A673 (cell line): ENCODE measurements at places on chromosomes 2 and 18. TPM values are rescaled to one million over a fixed set of nuclear protein-coding genes. Genes with fewer than 3 reads are reported as not detected.

DNA sequence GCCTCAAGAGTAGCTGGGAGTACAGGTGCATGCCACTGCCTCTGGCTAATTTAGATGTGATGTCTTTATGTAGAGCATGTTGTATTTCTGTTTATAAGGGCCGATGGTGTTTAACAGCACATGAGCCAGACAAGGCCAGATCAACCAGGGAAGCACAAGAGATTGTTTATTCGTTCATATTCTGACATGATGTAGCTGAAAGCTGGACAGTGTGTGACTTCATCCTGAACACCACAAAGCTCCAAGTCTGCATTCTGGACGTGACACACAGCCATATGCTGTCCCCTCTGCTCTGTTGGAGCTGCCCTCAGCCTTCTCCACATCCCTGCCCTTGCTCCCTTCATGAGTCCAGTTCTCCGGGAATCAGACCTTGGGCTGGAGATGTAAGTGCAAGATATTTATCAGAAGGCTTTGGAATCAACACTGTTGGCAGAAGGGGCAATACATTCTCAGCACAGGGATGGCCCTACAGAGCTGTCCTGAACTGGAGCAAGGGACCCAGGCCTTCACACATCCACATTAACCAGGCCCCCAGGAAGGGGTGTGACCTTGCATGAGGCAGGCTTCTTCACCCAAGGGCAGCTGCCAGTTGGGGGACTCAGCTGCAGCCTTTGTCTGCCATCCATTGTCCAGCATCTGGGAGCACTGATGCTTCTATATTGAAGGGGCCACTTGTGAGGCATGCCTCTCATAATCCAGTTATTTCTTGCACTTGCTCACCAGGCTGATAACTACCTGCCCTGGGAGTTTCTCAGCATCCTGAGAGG, 38.5 kb downstream of the EDAR start:
- DNase-seq, result no peak
- no peak overlapping the region for H3K27ac ChIP-seq
- no peaks in the 10 kb centered on the region for H3K27me3 ChIP-seq
- H3K4me3 ChIP-seq, result no peak overlapping the region
- H3K4me1 ChIP-seq, result no peaks in the 10 kb centered on the region

DNA sequence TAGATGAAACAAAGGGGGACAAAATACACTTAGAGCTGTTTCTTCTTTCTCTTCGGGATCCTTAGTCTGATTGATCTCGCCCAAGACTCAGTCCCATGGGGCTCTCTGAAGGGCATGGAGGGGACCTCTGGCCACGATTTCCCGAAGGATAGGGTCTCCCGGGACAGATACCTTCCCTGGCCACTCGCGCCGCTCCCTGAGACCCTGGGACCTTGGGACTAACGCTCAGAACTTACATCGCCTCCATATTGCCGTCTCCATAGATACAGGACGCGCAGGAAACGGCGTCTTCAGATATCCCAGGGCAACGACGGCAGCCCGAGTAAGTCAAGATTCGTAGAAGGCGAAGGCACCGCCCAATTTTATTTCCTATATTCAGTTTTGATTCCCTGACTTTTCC, at the start of gene CFAP65:
Gene CFAP65 (minus strand): TSS at position 265 of the 400 bp plus-strand sequence. CDS start 2,468 bp downstream, outside the sequence.
- peak; percentile 67 for DNase-seq
- no peaks in the 10 kb centered on the region for H3K36me3 ChIP-seq
- H3K27ac ChIP-seq, result no peak within 1 kb of the TSS
- H3K4me3 ChIP-seq, result peak within 1 kb of the TSS; percentile 50
- no peaks in the 10 kb centered on the region for H3K4me1 ChIP-seq

- no peak overlapping the region for H3K4me3 ChIP-seq
- H3K36me3 ChIP-seq, result no peaks in the 10 kb centered on the region
- H3K4me1 ChIP-seq, result no peaks in the 10 kb centered on the region
- DNase-seq, result no peak
- H3K27ac ChIP-seq, result no peak overlapping the region
These were observed 113.7 kb downstream of the BCL2 start for GRCh38 chr18:63205791-63206252.

- H3K36me3 ChIP-seq, result peaks cover 48% of the 10 kb centered on the region
- DNase-seq, result no peak
- H3K4me1 ChIP-seq, result no peaks in the 10 kb centered on the region
- no peak overlapping the region for H3K4me3 ChIP-seq
- no peaks in the 10 kb centered on the region for H3K27me3 ChIP-seq
- no peak overlapping the region for H3K27ac ChIP-seq
These were observed 52.2 kb downstream of the EIF5B start for GRCh38 chr2:99389371-99389770.

- H3K27me3 ChIP-seq, result no peaks in the 10 kb centered on the region
- no peaks in the 10 kb centered on the region for H3K36me3 ChIP-seq
- peaks cover 3% of the 10 kb centered on the region for H3K4me1 ChIP-seq
- H3K27ac ChIP-seq, result no peak overlapping the region
- H3K4me3 ChIP-seq, result peak overlapping the region; percentile 31
- peak; percentile 77 for DNase-seq
These were observed 175.7 kb downstream of the SOCS6 start for GRCh38 chr18:70464343-70465114.

- H3K27me3 ChIP-seq, result no peaks in the 10 kb centered on the region
- peaks cover 18% of the 10 kb centered on the region for H3K4me1 ChIP-seq
- H3K4me3 ChIP-seq, result no peak overlapping the region
- peak; percentile 32 for DNase-seq
- no peak overlapping the region for H3K27ac ChIP-seq
These were observed 71.7 kb downstream of the PTRHD1 start for GRCh38 chr2:24721470-24721869.

- no peak overlapping the region for H3K27ac ChIP-seq
- peaks cover 3% of the 10 kb centered on the region for H3K27me3 ChIP-seq
These were observed 42.3 kb downstream of the TRABD2A start for GRCh38 chr2:84838434-84839145.

DNA sequence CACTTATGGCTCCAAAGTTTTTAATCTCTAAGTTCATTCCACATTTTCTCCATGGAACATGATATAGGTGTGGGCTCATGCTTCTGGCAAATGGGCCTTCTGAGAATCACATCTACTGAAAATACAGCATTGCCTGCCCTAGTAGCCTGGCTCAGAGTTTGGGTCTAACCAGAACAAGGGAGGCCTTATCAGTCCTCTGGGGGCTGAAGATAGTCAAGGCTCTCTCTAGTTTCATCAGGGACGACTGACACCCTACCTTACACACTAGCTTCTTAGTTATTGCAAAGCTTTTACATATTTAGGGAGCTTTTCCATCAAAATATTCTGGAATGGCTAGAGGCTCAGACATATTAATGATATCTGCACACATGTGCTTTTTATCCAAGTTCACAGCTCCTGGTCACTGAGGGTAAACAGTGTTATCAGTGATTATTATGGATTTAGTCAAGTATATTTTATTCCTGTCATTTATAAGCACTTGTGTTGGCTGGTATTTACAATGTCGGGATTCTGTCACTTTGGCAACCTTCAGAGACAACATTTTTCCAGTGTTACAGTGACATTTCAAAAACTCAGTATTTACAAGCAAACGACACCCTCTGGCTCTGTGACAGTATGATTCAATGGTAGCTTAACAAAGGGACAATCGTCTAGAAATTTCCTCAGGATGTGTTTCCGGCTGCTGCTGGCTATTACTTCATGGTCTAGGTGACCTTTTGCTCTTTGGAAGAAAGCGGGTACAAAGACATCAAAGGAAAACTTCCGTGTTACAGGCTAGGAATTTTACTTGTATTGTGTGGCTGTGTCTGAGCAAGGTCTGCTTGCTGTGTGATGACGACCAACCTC, 200.6 kb downstream of the TCF4 start:
- H3K4me3 ChIP-seq, result no peak overlapping the region
- DNase-seq, result no peak
- no peaks in the 10 kb centered on the region for H3K4me1 ChIP-seq
- no peak overlapping the region for H3K27ac ChIP-seq
- no peaks in the 10 kb centered on the region for H3K36me3 ChIP-seq

GRCh38 chr2:120404274-120404673, 58.3 kb downstream of the INHBB start:
- H3K36me3 ChIP-seq, result no peaks in the 10 kb centered on the region
- no peak overlapping the region for H3K4me3 ChIP-seq
- no peaks in the 10 kb centered on the region for H3K27me3 ChIP-seq
- DNase-seq, result no peak
- H3K27ac ChIP-seq, result no peak overlapping the region
- H3K4me1 ChIP-seq, result no peaks in the 10 kb centered on the region

DNA sequence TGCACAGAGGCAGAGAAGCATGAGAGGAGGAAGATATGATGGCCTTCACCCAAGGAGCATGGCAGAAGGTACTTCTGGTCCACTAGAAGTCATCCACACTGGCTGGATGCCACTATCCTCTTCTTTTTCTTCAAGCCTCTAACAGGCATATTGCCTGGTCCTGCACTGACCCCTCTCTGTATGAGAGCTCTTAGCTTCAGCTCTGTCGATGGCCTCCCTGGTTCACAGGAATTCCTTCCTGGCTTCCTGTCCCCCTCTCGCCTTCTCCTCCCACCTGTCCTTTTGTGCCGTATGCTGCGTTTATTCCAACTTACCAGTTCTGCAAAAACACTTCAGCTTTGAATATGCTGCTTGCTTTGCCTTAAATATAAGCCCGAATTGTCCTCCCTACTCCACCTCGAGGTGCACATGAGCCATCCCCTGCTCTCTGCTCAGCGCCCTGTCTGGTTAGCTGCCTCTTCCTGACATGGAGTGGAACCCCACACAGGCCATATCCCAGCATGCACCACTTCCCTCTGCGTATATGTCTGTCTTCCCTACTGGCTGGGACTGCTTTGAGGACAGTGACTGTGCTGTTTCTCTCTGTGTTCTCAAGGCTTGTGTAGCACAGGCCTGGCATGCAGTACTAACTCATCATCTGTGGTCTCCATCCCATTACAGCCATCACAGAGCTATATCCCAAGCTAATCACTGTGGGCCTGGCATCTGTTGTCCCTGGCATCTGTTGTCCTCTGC, 474.9 kb downstream of the EIPR1 start:
- H3K4me3 ChIP-seq, result no peak overlapping the region
- no peaks in the 10 kb centered on the region for H3K36me3 ChIP-seq
- no peak overlapping the region for H3K27ac ChIP-seq
- H3K4me1 ChIP-seq, result no peaks in the 10 kb centered on the region

DNA sequence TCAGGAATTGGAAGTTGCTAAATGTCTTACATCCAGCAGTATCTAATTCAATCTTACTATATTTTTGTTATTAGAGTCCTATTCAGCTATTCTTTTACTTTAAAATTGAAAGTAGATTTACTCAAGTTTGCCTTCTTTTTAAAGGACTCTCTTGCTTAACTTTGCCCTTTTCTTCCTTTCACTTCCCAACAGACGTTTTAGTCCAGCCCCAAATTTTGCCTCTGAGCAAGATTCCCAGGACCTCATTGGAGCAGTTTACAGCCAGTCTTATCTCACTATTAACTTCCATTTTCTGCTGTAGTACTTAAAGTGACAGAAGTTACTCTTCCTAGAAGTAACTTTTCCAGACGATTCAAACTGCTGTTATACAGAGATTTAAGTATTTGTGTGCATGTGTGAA, 1.7 kb upstream of the PRKD3 start:
- H3K4me3 ChIP-seq, result no peak overlapping the region
- peak; percentile 66 for DNase-seq
- peaks cover 23% of the 10 kb centered on the region for H3K4me1 ChIP-seq
- no peaks in the 10 kb centered on the region for H3K27me3 ChIP-seq

- H3K27me3 ChIP-seq, result no peaks in the 10 kb centered on the region
- no peak overlapping the region for H3K4me3 ChIP-seq
- no peak overlapping the region for H3K27ac ChIP-seq
- DNase-seq, result peak; percentile 59
These were observed 105.6 kb upstream of the STK17B start for GRCh38 chr2:196277002-196277401.

DNA sequence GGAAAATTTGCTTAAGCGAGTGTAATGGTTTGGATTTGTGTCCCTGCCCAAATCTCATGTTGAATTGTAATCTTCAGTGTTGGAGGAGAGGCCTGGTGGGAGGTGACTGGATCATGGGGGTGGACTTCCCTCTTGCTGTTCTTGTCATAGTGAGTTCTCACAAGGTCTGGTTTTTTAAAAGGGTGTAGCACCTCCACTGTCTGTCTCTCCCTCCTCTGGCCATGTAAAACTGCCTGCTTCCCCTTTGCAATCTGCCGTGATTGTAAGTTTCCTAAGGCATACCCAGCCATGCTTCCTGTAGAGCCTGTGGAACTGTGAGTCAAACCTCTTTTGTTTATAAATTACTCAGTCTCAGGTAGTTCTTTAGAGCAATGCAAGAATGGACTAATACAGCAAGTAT, 6.6 kb downstream of the YIPF4 start:
- H3K27me3 ChIP-seq, result no peaks in the 10 kb centered on the region
- H3K4me1 ChIP-seq, result peaks cover 14% of the 10 kb centered on the region
- H3K27ac ChIP-seq, result no peak overlapping the region
- no peak overlapping the region for H3K4me3 ChIP-seq

ADAM23 gene
- 0.21 and 0.44 TPM in 2 replicates for total RNA-seq

NMUR1 gene
- total RNA-seq, result not detected in 2 replicates

RAB17 gene
- 0.62 TPM in 1 of 2 replicates, not detected in the other for total RNA-seq

CARF gene
- total RNA-seq, result 5.1 and 7.1 TPM in 2 replicates

REG3A gene
- not detected in 2 replicates for total RNA-seq

ERBB4 gene
- total RNA-seq, result 37.5 and 40.6 TPM in 2 replicates

LMAN2L gene
- 23.1 and 24.0 TPM in 2 replicates for total RNA-seq

MAP3K19 gene
- total RNA-seq, result not detected in 2 replicates

TANC1 gene
- 9.0 and 12.8 TPM in 2 replicates for total RNA-seq
